ENCODE measurements at places on chromosomes 16 and 17.

GRCh38 chr16:14528306-14528705 lies 101.8 kb downstream of the PARN start:
- no peak for DNase-seq

GRCh38 chr16:4893103-4893862 lies 43.7 kb downstream of the PPL start:
- DNase-seq: no peak

DNA sequence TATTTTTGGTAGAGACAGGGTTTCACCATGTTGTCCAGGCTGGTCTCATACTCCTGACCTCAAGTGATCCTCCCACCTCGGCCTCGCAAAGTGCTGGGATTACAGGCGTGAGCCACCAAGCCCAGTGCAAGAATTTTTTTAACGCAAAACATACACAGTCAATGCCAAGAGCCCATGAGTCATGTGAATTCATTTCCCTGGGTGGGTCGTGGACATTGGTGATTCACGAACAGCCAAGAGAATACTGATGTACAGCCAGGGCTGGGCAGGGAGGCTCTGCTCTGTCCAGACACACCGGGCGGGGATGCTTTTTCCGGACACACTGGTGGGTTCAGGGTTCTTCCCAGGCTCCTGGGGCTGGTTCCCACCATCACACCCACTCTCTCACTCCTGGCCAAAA lies 17.7 kb downstream of the SLC38A8 start:
- no peak for DNase-seq

GRCh38 chr16:50765260-50765659 lies 23.4 kb downstream of the CYLD start:
- no peak for DNase-seq

GRCh38 chr17:51647826-51648225 lies 387.5 kb downstream of the UTP18 start:
- peak; percentile 53 for DNase-seq

DNA sequence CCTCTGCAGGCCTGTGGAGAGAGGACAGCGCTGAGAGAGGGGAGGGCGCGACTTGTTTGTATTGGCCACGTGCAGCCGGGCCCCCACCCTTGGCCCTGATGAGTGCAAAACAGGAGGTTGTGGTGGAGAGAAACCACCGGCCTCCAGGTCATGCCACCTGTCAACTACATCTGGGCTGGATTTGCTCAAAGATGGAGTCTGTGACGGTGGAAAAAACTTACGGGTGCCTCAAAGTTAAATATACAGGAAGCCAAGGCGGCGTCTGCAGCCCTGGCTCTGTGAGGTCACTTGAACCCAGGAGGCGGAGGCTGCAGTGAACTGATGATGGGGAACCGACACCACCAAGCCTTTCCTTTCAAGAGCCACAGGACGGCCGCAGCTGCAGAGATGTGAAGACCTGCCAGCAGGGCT lies 15.7 kb downstream of the C16orf74 start:
- DNase-seq: no peak

DNA sequence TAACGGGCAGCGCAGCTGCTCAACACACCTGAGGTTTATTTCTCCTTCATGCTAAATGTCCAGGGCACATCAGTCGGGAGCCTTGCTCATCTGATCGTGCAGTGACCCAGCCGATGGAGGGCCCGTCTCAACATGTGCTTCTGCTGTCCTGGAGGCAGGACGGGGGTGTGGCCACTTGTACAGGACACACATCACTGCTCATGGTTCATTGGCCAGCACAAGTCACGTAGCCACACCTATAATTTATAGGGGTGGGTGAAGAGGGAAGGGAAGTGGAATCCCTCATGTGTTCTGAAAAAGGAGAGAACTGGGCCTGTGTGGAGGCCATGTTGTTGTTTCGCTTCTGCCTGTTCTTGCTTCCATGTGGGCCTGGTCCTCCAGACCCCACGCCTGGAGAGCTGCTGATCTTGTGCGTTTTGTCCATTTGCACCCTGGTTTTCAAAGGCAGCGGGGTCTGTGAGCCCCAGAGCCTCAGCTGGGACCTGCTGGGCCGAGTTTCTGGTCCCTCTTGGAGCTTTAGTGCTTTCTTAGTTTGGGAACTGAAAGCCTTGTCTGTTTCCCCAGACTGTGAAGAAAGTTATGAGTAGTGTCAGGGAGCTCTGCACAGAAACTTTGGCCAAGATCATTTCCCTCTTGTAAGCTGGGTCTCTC lies 60.5 kb downstream of the CMIP start:
- DNase-seq: no peak

DNA sequence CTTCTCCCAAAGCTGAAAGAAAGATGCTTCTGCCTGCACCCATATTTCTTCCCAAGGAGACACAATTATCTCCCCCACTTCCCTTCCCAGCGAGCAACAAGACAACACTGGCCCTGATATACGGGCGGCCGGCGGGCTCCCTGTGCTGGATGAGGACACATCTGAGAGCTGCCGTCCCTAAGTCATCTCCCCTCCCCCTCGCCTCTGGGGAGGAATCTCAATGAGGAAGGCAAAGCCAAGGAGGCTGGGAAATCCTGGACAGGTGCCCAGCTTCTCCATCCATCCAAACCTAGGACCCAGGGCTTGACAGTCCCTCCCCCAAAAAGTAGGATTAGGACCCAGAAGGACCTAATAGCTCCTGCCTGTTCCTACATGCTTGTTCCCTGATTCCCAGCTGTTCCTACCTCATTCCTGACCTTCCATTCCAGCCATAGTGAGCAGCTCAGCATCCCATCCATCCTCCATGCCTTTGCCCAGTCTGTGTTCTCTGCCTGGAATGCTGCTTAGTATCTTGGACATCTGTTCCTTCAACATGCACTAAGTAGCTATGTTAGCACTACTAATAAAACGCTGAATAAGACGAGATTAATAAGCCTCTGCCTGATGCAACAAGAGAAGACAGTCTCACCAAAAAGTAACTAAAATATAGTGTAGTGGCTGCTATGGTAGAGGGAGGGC lies 167.9 kb downstream of the CCT6B start:
- DNase-seq: no peak

- DNase-seq: no peak
Observed at GRCh38 chr16:21167929-21168602, 9.6 kb downstream of the LDAF1 start.

GRCh38 chr17:17153071-17153470 lies 53.1 kb downstream of the PLD6 start:
- no peak for DNase-seq

DNA sequence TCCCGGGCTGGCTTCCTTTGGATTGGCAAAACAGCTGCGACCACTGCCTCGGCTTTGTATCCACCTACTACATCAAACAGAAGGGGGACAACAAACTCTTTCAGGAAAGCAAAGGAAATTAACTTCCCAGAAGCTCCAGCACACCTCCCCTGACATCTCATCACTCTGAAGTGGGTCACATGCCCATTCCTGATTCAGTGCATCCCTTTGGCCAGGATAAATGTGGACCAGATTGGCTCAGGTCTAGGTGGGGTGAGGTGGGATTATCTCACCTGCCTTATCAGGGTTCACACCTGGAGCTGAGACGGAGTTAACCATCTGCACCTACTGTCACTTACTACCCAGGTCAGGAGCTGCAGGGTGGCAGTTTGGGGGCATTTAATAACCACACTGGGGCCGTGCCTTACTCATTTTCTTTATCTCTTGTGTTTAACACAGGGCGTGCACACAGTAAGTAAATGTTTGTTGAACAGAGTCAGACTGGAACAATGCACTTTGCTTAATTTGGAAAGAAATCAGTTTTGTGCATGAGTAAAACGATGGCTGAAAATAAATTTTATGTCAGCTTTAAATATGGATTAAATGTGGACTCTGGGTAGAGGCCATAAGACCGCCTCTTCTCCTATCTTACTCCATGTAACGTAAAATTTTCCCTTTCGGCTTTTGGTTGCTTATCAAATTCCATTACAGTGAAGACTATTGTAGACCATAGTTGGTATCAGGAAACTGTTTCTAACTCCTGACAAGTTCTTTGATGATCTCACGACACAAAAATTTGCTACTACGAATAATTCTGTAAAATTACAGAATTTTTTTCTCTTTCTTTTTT lies 36.0 kb downstream of the IQCK start:
- no peak for DNase-seq

- DNase-seq: no peak
Observed at GRCh38 chr17:15220785-15221184, 44.3 kb downstream of the PMP22 start.

DNA sequence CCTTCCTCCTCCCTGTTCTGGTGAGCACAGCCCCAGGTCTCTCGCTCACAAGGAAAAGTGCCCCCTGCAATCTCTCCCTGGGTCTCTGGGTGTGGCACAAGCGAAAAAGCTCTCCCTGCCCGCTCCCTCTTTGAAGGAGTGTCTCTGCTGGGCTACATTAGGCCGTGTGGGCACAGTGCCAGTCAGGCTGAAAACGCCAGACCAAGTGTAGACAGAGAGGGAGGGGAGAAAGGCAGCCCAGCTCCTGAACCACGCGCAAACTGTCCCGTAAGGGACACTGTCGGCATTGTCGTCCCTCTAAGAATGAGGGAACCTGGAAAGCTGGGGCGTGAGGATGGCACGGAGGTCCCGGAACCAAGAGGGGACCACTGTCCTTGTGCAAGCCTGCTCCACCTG lies 3.9 kb downstream of the SMIM5 start:
- DNase-seq: no peak

GRCh38 chr17:35757243-35757642 lies 3.4 kb upstream of the C17orf50 start:
- no peak for DNase-seq

DNA sequence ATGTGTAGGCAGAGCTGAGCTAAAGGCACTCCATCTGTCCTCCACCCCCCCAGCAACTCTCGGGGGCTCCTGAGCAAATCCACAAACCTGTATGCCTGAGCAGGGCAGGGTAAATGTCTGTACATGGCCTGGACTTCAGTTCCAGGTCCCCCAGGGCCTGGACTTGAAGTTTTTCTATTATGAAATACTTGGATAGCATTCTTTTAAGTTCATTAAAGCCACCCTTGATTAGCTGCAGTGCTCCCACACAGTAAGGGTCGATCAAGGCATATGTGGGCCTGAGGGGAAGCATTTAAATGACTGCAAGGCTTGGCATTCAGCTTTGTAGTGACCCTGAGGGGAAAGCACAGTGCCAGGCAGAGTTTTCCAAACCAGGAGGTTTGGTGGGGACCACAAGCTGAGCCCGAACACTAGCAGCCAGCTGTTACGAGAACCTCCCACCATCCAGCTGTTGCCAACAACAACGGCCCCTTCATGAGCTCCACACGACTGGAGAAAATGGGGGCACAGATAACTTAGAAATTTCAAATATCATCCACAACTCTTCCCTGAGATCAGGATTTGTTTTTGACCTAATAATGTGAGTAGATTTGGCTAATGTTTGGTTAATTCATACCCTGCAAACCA lies 6.7 kb downstream of the FAM117A start:
- DNase-seq: no peak

- no peak for DNase-seq
Observed at GRCh38 chr16:89193576-89194293, 6.6 kb downstream of the SLC22A31 start.

GRCh38 chr16:58733248-58733670 lies 857 bp downstream of the GOT2 start:
- no peak for DNase-seq

DNA sequence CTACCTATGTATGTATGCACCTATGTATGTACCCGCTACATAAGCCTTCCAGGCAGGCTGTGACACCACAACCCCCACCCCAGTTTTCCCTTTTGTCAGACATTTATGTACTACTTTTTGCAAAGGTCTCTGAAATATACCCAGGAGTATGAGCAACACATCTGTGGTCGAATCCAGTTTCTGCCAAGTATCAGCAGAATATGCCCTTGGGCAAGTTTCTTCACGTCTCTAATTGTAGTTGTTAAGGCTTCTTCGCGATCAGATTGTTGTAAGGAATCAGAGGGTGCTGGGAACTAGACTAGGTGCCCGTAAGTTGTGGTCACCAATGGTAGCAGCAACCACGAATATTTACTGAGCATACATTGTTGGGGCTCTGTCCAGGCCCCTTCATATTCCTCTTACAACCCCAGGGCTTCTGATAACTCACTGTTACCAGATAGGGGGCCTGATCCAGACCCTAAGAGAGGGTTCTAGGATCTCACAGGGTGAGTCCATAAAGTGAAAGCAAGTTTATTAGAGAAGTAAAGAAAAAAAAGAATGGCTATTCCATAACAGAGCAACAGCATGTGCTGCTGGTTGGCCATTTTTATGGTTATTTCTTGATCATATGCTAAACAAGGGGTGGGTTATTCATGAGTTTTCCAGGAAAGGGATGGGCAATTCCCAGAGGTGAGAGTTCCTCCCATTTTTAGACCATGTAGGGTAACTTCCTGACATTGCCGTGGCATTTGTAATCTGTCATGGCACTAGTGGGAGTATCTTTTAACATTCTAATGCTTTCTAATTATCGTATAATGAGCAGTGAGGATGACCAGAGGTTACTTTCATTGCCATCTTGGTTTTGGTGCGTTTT lies 16.6 kb downstream of the NUDT7 start:
- DNase-seq: no peak

GRCh38 chr16:68069511-68070248 lies 15.5 kb upstream of the NFATC3 start:
- DNase-seq: no peak

DNA sequence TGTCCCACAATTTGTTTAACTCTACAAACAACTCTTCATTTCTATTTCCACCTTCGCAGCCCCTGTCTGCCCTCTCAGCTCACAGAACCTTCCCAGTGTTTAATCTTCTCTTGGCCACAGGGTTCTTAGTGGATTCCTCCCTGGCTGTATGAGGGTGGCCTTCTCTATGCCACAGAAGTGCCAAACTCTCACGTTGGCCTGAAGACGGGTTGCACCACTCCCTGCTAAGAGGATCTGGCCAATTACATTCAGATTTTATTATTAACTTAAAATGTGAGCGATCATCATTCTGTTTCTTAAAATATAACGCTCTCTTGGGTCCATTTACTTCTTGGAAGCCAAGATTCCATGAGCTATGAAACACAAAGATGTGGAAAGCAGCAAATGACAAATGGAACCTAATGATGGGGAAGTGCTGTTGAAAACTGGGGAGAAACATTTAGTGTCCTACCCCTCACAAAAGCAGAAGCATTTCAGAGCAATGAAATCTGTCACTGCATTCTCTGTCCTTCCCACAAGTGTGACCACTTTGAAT lies 91.3 kb upstream of the NOG start:
- no peak for DNase-seq

DNA sequence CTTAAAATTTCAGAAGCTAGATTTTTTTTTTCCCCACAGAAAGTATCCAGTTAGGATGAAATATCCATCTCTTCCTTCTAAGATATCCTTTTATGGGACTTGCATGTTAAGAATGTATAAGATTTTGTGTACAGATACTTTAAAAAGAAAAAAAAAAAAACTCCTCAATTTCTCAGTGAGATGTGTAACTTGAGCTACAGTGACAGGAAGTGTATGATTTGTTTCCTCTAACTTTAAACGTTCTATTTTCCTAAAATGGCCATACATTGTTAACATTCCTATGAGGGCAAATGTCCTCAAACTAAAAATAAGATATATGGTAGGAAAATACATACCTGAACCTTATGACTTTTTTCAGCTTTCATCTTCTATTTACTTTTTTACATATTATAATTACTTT lies 8.9 kb downstream of the FBXO47 start:
- DNase-seq: no peak

GRCh38 chr16:49608779-49609178 lies 235.2 kb downstream of the C16orf78 start:
- DNase-seq: no peak
